ENCODE measurements at places on chromosomes 11 and 22. TPM values are rescaled to one million over a fixed set of nuclear protein-coding genes. Genes with fewer than 3 reads are reported as not detected.
A peak's percentile ranks its signal among the peaks of the same experiment; 100 is the strongest.

Gene OR51E1
- not detected for total RNA-seq

Gene OR52I2
- not detected for total RNA-seq

Gene APLNR
- total RNA-seq = 0.07 TPM

DNA sequence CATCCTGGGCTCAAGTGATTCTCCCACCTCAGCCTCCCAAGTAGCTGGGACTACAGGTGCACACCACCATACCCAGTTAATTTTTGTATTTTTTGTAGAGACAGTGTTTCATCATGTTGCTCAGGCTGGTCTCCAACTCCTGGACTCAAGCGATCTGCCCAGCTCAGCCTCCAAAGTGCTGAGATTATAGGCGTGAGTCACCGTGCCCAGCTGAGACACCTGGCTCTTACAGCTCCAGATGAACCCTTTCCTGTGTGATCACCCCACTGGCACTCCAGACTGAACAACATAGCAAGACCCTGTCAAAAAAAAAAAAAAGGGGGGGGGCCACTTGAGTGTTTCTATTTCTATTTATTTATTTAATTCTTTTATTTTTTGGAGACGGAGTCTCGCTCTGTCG lies 1.0 kb upstream of the ADSL start:
- DNase-seq = peak; percentile 27

GRCh38 chr11:120682866-120683265 lies 171.3 kb downstream of the GRIK4 start:
- peak; percentile 68 for DNase-seq

Gene SLC22A6
- total RNA-seq = not detected

Gene OR52J3
- total RNA-seq = not detected

DNA sequence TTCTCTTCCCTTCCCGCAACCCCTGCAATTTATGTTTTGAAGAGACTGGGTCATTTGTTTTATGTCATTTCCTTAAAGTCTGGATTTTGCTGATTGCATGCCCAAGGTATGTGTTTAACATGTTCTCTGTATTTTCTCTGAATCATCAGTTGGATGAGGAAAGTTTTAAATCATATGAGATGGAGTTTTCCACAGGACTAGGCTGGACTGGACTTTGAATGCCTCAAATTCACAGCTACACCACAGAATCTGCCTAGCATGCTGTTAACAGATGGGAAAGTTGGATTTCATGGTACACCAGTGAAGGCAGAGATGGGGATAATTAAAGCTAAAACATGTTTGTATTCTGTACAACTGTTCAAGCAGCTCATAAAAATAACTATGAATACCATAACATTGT lies 62.6 kb downstream of the CWC15 start:
- peak; percentile 69 for DNase-seq

DNA sequence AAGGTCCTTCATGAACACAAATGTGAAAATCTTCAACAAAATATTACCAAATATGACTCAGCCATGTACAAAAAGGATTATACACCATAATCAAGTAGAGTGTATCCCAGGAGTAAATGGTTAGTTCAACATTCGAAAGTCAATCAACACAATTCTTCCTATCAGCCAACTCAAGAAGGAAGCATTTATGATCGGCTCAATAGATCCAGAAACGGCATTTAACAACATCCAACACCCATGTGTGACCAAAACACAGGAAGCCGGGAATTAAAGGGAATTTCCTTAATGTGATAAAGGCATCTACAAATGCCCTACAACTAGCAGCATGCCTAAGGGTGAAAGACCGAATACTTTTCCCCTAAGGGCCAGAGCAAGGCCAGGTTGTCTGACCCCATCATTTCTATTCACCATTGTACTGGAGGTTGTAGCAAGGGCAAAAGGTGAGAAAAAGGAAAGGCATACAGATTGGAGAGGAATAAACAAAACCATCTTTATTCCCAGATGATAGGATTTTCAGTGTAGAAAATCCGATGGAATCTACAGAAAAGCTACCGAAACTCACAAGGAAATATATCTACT lies 69.9 kb upstream of the CLDN5 start:
- DNase-seq = no peak

GRCh38 chr11:15327786-15328231 lies 213.1 kb downstream of the INSC start:
- peak; percentile 11 for DNase-seq

DNA sequence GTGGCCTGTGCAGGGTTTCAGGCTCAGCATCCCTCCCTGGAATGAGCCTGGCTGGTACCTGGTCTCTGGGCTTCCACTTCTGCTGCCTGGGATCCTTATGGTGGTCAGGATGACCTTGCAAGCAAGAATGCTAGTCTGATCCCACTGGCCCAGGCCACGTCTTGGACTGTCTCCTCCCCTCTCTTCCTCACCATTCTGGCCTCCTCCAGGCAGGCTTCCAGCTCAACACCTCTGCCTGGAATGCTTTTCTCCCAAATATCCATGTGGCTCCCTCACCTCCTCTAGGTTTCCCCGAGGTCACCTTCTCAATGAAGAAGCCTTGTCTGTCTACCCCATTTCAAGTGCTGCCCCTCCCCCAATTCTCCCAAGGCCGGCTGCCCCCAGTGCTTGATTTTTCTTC lies 39.4 kb upstream of the ALX4 start:
- DNase-seq = no peak

GRCh38 chr22:45602824-45603595 lies 68.6 kb upstream of the ATXN10 start:
- peak; percentile 45 for DNase-seq

DNA sequence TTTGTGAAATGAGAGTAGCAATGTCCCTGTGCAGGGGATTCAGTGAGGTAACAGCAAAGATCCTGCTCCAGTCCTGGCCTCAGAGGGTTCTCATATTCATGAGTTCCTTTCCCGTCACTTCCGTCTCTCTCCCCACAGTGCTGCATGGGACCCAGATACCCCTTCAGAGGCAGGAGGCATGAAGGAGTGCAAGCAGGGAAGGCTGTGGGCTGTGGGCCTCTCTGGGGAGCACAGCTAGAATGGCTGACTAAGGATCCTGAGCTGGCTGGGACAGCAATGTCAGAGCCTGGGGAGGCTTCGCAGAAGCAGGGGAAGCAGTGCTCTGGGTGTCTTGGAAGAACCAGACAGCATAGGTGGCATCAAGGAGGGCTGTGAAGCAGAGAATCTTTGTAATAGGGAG lies 13.0 kb downstream of the PKNOX2 start:
- no peak for DNase-seq

DNA sequence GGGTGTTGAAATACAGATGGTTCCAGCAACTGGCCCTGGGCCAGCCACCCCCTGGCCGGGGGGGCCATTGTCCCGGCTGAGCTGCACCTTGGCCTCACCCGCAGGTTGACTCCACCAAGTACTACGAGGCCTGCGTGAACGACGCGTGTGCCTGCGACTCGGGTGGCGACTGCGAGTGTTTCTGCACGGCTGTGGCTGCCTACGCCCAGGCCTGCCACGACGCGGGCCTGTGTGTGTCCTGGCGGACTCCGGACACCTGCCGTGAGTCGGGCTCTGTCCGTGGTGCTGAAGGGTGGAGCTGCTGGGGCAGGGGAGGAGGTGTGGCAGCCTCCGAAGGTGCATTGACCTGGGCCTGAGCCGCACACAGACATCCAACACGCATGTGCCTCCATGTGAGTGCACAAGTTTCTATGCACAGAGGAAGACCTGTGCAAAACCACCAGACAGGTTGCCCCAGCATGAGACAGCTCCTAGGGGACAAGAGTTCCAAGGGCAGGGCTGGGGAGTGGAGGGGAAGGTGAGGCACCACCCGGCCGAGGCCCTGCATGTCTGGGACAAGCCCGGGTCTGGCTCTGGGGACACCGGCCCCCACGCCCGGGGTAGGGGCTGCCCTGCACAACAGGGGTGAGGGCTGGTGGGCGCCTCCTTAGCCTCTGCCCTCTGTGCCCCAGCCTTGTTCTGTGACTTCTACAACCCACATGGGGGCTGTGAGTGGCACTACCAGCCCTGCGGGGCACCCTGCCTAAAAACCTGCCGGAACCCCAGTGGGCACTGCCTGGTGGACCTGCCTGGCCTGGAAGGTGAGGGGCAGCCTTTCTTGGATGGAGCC lies 16.1 kb downstream of the MUC5B start:
- no peak for DNase-seq

DNA sequence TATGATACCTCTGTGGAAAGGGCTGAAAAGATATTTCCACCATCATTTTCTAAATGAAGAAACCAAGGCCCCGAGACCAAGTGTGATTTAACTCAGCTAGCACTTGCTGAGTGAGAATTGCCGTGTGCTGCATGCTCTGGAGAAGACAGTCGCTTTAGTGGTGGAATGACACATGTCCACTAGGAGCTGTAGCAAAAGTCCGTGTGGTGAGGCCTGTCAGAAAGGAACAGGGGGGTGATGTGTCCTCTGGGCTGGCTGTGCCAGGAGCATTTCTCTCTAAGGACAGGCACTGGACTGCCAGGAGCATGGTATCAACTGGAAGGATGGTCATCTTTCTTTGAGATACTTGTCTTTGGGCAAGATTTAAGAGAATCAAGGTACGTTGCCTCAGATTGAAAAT lies 72.8 kb downstream of the ATXN10 start:
- no peak for DNase-seq

Gene OR5P2
- total RNA-seq = 1.4 TPM

Gene KRTAP5-10
- not detected for total RNA-seq

GRCh38 chr11:75582895-75583717 lies 21.1 kb downstream of the SERPINH1 start:
- DNase-seq = peak; percentile 60

DNA sequence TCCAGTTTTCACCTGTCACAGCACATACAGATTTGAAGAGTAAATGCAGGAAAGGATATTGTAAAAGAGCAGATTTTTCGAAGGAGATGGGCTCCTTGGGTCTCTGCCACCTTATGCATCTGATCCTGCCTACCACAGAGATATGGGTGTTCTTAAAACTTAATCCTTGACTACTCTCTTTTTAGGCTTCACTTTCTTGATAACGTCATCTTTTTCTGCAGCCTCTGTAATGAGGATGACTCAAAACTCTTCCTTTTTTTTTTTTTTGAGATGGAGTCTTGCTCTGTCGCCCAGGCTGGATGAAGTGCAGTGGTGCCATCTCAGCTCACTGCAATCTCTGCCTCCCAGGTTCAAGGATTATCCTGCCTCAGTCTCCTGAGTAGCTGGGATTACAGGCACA lies 7.8 kb downstream of the PRR14L start:
- DNase-seq = no peak

DNA sequence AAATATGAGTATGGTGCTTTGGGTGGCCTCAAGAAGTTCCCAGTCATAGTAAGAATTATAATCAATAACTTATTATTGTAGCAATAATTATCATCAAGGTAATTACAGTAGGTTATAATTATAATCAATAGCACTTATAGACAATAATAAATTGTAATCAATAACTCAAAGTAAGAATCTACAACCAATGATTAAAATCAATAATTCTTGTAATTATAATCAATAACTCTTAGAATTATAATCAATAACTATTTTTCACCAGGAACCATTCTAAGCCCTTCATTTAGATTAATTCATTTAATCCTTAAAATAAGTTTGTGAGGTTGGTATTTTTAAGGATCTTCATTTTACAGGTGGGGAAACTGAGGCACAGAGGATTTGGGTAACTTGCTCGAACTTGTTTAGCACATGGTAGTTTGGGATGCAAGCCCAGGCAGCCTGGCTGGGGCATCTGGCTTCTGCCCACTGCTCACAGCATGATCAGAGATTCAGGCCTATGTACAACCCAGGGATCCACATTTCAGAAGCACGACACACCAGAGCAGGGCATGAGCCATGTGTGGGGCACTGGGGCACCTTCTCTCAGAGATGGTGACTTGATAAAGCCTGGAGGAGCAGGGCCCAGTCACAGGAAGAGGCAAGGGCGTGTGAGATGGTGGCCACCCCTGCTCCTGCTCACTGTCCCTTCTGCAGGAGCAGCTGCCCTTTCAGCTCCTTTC lies 46.6 kb downstream of the SLC1A2 start:
- DNase-seq = no peak

Gene OR2AT4
- total RNA-seq = not detected

DNA sequence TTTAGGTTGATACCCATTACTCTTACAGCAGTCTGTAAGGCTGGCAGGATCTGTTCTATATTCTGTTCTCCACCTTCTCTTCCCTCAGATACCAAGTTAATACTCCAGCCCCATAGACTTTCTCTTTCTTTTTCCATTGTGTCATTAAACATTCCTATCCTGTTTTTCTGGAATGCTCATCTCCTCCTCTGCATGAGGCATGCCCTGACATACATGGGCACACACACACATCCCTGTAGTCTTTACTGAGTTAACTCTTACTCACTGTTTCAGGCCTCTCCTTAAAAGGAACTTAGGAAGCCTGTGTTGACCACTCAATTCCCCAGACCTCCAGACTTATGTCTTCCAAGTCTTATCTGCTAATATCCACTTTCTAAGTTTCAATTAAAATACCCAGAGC lies 476.8 kb downstream of the METTL15 start:
- peak; percentile 42 for DNase-seq

GRCh38 chr11:122202951-122203456 lies 87.0 kb upstream of the BLID start:
- DNase-seq = peak; percentile 65

GRCh38 chr11:118238421-118238820 lies 13.6 kb upstream of the JAML start:
- DNase-seq = no peak

Measured in astrocyte (in vitro differentiated cells and primary cell).